ENCODE measurements at places on chromosomes 5 and 9. TPM values are rescaled to one million over a fixed set of nuclear protein-coding genes. Genes with fewer than 3 reads are reported as not detected.

LTC4S gene
- 3.7 TPM for polyA plus RNA-seq

UCK1 gene
- 36.8 TPM for polyA plus RNA-seq

GRIN1 gene
- not detected for polyA plus RNA-seq

RASEF gene
- polyA plus RNA-seq = 13.0 TPM

IL13 gene
- not detected for polyA plus RNA-seq

ELAVL2 gene
- polyA plus RNA-seq = not detected

CENPH gene
- 3.7 TPM for polyA plus RNA-seq

All from hepatocyte (in vitro differentiated cells).